ENCODE measurements at places on chromosomes 1 and 21.

- DNase-seq = no peak
These were observed 830 bp upstream of the PRDX1 start for GRCh38 chr1:45522324-45523104.

DNA sequence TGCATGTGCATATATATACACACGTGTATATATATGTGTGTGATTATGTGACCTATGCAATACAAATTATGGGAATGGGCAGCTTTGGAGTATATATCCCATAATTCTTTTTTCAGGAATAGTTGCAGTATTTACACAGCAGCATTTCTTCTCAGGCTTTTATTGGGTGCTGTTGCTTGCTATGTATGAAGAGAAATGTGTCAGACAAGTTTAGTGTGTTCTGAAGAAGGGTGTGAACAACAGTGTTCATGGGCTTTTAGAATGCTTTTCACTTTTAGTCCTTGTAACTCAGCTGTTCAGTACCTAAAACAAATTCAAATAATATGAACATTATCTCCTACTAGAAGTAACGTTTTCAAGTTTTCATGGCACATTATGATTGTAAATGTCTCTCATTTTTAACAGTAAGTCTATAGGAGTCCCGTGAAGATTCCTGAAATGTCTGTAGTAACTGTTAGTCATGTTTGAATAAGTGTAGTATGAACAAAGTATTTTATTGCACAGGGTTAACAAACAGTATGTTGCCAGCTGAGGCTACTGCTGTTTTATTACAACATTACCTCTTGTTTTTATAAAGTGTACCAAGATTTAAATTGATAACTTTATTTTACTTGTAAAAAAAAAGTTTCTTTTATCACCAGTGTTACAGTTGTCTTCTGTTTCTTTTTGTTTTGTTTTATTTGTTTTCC is 42.5 kb downstream of the TMED5 start:
- no peak for DNase-seq

DNA sequence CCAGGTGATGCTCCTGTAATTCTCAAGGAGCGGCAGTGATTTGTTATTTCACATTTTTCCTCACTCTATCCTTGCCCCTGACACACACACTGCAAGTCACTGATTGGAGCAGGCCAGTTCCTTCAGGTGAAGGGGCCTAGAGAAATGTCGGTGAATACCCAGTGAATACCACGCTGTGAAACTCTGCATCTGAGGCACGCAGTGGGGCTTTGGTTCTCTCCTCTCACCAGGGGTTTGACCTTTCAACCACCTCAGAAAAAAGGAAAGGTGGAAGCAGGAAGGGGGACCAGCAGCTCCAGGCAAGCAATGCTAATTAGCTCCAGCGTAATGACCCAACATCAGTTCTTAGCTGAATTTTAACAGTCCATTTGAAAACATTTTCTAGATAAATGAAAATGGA is 532 bp upstream of the FAM177B start:
- DNase-seq = no peak

DNA sequence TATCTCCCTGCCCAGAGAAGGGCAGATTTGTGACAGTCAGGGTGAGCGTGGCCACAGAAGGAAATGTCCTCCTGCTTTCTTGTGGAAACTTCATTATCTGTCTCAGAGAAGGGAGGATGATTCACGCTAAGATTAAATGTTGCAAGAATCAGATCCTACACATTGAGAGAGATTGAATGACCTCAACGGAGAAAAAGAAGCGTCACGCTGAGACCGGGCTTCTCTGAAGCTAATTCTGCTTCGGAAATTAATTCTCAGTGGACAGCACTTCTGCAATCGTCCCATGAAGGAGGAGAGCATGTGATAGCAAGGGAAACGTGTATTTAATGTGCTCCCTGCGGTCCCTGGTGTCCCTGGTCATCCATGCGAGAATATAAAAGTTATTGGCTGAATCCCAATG is 19.8 kb upstream of the C1orf21 start:
- no peak for DNase-seq

GRCh38 chr1:66274634-66275033 is 259.3 kb upstream of the SGIP1 start:
- no peak for DNase-seq

GRCh38 chr1:183780757-183781156 is 24.2 kb upstream of the RGL1 start:
- DNase-seq = no peak

- DNase-seq = no peak
These were observed 7.5 kb upstream of the C2CD2 start for GRCh38 chr21:41961282-41961701.

All from NCI-H1105 treated with DMSO at 0.1 percent for 48 hours (cell line).